ENCODE measurements at places on chromosomes 7 and 10.

- DNase-seq: no peak
Observed at GRCh38 chr7:81925530-81925929, 155.7 kb upstream of the HGF start.

DNA sequence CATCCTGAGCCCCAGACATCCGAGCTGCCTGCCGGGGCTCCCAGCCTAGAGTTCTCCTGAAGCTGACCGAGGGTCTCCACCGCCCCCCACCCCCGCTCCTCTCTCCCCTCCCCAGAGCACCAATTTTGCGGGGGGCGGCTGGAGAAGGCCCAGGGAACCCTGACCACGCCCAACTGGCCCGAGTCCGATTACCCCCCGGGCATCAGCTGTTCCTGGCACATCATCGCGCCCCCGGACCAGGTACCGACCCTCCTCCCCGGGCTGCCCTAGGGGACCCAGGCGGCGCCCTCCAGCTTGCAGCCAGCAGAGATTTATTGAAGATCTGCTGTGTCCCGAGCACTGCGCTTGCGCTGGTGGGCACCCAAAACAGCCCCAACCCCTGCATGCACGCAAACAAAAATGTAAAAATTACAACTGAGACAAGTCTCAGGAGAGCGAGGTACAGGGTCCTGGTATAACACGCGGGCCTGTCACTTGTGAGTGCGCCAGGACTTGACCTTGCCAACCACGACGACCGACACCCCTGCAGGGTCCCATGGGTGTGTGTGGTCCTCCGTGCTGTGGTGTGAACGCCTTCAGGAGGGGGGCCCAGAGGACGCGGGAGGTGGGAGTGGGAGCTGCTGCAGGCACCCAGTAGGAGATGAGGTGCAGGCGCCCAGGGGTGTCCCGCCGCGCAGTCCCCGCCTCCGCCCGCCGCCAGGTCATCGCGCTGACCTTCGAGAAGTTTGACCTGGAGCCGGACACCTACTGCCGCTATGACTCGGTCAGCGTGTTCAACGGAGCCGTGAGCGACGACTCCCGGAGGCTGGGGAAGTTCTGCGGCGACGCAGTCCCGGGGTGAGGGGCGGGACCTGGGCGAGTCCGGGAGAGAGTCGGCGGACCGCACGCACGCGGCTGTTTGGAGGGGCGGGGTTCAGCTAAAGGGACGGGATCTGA is 3.1 kb downstream of the PCOLCE start:
- DNase-seq: peak; percentile 56

DNA sequence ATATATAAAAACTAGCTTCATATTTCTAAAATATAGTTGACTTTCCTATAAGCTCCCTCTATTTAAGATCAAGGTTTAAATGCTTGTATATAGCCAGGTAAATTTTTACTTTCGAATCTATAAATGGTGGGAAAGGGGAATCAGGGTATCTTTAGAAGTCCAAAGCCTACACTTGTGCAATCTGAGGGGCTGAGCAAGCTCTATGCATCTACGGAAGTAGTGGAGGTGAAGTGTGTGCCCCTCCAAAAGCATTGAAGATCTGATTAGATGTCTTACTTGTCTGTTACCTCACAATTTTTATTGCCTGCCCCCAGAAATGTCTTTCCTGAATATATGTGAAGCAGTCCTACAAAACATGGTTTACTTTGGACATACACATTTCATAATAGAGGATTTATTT is 1.6 kb downstream of the AKAP9 start:
- no peak for DNase-seq

DNA sequence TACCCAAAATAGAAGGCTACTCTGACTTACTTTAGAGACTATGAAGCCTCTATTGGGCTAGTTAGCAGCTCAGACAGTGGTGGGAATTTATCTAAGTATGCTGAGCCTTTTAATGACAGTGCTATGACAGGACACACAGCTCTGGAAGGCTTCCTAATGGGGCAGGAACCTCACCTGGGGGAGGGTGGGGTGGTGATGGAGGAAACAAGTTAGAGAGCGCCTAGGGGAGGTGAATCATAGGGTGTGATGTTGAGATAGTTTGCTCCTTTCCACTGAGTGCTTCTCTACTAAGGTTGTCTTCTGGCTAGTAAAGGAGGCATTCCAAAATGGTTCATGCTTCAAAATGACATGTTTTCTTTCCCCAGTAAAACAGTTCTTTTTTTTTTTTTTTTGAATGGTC is 42.1 kb downstream of the PPP1R9A start:
- no peak for DNase-seq

- DNase-seq: no peak
Observed at GRCh38 chr10:16945593-16945992, 128.4 kb upstream of the RSU1 start.

DNA sequence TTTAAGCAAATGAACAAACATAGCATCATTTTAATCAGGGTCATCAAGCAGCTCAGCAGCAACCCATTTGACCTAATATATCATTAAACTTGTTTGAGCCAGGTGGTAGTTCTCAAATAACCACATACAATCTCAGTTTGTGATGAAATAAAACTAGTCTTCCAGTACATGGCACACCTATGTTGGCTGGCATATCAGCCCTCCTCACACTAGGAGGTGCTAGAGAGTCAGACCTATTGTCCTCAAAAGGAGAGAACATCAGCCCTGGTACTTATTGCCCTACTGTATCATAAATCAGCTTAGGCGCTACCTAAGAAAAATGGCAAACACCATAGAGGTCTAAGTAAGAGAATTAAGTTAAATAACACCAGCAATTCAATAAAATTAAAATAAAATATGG is 81.7 kb downstream of the CABCOCO1 start:
- peak; percentile 5 for DNase-seq

DNA sequence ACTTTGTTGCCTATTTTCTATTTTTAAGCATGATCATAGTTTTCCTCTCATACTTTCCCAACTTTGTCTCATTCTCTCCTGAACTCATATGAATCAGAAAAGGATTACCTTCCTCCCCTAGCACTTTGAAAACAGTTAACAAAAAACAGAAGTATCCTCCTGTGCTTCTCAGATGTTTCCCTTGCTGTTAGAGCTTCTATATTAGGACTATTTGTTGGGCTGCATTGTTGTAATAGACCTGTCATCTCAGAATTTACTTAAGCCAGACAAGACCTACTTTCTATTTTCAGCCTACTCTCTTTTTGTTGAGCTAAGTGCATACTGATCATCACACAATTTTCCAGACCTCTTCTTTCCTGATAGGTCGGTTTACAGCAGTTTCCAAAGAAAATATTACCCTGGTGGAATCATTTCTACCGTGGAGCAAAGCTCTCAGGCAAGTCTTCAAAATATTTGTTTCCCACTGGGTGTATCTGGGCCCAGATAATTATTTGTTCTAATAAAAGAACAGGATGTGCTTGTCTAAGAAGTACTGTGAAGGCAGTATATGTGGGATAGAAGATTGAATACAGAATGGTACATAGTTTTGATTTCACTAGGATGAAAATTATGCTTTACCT is 411.9 kb upstream of the KLF6 start:
- DNase-seq: no peak

GRCh38 chr7:23852988-23853387 is 143.0 kb downstream of the STK31 start:
- no peak for DNase-seq

- DNase-seq: peak; percentile 17
Observed at GRCh38 chr7:131189488-131189887, 138.2 kb upstream of the MKLN1 start.

DNA sequence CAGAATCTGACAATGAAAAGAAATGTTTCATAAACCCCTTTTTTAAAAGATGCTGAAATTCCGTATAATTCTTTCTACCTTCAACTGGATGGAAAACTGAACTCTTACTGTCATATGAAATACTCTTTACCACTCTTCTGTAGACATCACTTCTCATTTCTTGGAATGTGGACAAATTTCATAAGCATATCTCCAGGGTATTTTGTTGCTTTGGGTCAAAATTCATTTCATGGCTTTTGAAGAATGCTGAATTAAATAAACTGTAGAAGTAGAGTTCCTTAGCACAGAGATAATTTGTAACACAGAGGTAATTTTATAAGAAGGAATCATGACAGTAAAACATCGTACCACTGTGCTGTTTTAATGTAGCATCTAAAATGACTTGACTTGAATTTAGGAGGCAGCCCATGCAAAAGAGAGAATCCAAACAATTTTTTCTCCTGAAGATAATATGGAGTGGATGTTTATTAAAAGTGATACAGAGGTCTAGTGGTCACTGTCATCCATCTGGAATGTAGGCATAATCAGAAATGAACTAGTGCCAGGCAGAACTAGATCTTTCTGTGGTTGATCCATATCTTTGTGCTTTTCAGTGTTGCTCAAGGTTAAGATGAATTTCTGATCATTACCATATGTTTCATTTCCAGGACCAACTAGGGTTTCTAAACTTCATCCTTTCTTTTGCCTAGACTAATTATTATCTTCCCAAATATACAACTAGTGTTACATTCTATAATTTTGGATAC is 492.0 kb downstream of the KIF20B start:
- DNase-seq: no peak
